ENCODE measurements at places on chromosomes 11 and 22.

- no peak for DNase-seq
These were observed 59.0 kb downstream of the UBASH3B start for GRCh38 chr11:122714484-122714883.

DNA sequence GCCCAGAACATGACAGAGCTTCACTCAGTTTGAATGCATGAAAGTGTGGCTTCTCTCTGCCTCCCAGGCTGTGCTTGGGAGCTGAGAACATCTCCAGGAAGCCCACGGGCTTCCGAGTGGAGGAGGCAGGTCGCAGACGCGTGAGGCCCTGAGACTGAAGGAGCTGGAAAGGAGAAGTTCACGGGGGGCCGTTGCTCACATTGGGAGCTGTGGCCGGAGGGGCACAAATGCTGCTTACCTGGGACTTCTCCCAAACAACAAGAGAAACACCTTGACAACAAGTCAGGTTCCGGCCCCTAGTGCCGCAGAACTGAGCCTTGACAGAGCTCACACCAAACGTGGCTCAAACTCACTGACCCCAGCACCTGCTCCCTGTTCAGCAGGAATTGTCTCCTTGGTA lies 207.0 kb downstream of the BRD1 start:
- no peak for DNase-seq

DNA sequence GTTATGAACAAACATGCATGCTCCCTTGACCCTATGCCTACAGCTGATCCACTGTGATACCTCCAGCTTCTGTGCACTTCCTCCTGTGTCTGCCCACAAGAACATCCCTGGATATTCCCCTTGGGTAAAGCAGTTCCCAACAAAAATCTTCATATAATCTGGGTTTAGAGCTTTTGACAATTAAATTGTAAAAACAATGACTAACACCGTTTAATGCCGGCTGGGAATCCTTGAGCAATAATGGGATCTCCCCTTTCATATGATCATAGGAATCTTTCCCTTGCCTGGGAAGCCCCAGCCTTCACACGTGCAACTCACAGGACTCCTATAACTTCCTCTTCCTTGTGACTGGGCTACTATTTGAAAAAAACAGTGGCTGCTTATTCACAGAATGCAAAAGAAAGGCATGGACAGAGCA lies 6.3 kb upstream of the ZC3H12C start:
- no peak for DNase-seq

- no peak for DNase-seq
These were observed 672.1 kb downstream of the TBC1D22A start for GRCh38 chr22:47434336-47435203.

DNA sequence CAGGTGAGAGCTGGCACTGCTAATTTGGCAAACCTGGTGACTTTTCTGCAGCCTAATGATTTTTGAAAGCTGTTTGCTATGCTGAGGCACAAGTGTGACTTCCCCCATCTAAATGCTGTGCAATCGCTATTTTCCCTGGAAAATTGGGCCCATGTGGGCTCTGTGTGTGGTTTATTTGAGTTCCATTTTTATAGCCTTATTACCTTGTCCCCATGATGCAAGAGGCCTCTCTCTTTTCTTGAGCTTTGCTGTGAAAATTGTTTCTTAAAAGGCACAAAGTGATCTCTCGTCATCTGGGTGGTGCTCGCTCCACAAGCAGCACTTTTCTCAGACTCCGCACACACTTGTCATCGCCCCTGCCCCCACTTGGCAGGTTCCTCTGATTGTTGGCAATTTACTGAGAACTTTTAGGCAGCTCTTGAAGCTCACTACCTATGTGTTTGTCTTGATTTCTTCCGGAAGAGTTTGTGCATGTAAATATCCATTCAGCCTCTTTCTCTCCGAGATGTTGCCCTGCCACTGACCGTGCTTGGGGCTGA lies 24.9 kb downstream of the BMAL1 start:
- DNase-seq: no peak

DNA sequence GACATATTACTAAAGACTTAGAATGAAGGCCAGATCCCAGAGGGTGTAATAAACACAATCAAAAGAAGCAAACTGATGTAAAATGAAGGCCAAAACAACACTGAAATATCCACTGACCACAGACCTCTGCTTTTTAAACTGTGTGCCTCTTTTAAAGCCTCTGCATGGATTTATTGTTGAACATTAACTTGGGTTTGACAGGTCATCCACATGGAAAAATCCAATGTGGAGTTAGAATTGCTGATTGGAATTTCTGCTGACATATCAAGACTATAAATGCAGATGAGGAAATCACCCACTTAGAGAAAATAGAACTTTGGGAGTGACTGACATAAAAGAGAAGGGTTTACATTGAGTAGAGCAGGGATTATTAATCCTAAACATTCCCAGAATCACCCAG lies 853.9 kb upstream of the RAG2 start:
- no peak for DNase-seq

DNA sequence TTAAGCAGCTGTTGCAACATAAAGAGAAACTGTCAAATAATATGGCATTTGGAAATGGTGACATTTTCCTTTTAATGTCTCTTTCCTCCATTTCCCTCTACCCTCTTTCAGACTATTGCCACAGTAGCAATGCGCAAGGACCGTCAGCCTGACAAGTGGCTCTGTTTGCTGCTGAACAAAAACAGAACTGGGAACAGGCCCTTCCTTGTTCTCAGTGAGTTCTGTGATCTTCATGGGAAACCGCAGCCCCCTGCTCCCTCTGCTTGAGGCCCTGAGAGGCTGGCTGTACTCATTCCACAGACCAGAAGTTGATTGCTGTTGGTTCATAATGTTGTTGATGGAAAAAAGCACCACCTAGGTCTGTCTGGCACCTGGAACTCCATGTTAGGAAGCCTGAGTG lies 559.7 kb downstream of the OPCML start:
- DNase-seq: no peak

DNA sequence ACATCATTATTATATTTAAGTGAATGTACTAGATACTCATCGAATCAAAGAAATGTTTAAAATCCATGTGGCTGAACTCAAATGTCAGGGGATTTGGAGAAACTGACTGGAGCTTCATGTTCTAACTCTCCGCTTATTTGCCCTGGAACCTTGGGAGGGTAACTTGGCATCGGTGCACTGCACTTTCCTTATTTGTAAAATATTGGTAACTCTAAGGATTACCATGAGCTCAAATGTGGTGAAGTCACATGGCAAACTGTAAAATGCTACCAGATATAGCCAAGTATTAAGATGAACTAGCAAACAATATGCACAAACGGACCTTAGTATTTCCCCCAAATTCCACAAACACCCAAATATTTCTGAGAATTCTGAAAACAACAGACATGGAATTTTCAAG lies 75.6 kb downstream of the ETS1 start:
- DNase-seq: no peak

DNA sequence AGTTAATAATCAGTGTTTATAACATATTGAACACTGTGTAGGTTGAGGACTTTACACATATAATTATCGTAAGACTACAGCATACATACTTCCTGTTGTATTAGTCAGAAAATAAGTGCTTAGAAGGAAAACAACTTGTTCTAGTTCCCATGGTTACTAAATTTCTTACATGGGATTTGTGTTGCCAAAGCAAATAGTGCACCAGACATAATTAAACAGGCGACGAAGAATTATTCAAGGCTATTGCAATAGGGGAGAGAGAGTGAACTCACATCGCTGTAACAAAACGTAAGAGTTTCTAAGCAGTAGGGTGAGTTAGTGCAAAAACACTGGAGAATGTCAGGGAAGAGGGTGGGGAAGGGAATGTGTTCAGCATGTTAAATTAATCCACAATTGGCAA lies 347.8 kb downstream of the CNTN5 start:
- peak; percentile 14 for DNase-seq

DNA sequence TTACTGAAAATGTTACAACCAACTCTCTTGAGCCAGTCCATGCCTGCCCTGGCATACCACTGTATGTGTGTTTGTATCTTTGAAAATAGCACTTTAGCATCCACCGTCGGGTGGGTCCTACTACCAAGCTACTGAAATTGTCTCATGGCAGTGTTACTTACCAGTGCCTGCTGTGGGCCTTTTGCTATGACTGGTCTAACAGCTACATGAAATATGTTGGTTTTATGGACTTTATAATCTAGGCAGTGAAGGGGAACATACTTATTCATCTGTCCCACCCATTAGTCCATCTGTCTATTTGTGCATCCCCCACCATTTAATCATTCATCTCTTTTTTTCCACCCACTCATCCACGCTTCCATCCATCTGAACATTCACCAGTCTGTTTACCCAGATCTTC lies 106.0 kb downstream of the NAV2 start:
- DNase-seq: no peak

DNA sequence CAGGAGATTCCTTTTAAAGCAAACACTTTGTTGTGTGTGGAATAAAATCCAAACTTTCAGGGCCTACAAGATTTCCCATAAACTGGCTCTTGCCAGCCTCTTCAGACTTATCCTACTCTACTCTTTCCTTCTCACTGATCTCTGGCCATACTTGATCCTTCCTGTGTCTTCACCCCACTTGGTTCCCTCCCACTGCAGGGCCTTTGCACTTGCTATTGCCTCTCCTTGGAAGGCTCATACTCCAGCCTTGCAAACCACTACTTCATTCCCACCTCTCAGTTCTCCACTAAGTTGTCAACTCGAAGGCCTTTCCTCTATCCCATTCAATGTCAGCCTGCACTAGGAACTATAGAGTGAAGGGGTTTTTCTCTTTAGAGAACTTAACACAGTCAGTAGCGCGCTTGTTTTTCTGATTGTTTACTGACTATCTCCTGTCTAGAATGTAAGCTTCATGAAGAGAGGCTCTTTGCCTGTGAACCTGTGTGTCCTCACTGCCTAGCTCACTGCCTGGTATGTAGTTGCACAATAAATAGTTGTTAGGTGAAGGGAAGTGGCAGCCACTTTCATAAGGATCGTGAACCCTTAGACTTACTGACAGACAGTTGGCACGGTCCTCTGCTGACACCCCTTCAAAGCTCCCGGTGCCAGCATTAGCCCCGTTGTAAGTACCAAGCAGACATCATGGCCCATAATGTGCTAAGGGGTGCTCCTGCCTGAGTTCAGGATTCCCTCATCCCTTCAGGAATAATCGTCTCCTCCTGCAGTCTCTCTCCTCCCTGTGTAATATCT lies 833 bp upstream of the ME3 start:
- DNase-seq: no peak

- DNase-seq: no peak
These were observed 87.5 kb downstream of the C11orf58 start for GRCh38 chr11:16825968-16826367.

- no peak for DNase-seq
These were observed 20.0 kb upstream of the SCARF2 start for GRCh38 chr22:20457506-20458240.

- DNase-seq: no peak
These were observed 104.8 kb downstream of the MICAL2 start for GRCh38 chr11:12215181-12215593.

DNA sequence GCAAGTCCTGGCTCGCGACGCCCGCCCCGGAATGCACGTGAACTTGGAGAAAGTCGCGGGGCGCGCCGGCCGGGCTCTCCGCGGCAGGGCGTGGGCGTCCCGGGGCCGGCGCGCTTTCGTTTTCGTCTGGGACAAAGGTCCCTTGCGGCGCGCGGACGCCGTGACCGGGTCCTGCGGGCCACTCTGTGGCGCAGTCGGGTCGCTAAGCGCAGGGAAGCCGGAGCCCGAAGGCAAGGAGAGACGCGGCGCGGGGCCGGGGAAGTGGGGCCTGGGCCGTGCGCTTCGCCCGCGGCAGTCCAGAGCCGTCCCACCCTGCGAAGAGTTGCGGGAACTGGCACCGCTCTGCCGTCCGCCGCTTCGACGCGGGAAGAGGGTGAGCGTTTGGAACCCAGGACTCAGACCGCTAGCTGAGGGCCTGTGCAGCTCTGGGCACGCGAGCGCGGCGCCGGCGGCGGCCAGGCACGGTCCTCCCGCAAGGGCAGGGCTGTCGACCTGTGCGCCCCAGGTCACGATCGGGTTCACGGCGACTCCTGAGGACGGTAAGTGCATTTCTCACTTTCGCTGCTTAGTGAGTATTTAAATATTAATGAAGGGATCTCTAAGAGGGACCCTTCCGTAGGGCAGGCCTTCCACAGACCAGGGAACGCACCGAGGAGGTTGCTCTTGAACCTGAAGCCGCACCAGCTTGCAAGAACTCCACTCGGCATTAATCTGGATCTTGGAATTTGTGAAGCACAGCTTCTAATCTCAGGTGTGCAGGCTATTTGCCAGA lies 78.0 kb upstream of the PPARA start:
- no peak for DNase-seq

DNA sequence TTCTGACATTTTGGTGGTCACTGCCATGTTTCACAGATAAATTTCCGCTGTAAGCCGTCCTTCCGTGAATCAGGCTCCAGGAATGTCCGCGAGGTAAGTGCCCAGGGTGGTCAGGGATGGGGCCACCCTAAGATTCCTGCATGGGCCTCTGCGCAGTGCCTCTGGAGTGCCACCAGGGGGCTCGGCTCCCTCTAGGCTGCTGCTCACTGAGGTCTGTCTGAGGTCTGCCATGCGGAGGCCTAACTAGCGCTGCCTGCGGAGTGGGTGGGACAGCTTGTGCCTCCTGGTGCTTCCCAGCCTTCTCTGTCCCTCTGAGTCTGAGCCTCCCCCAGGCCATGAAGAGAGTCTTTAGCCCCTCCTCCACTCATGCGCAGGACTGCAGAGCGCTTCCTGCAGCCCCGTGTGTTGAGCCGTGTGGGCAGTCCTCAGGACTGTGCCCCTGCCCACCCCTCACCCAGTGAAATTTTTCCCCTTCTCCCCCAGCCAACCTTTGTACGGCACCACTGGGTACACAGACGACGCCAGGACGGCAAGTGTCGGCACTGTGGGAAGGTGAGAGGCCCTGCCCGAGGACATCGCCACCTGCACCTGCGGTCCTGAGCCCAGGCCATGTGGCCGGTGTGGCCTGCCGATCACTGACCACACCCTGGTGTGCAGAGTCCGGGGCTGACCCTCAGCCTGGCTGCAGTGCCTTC lies 11.9 kb upstream of the MDK start:
- DNase-seq: no peak

GRCh38 chr11:89463266-89463780 lies 27.9 kb downstream of the NOX4 start:
- DNase-seq: no peak

DNA sequence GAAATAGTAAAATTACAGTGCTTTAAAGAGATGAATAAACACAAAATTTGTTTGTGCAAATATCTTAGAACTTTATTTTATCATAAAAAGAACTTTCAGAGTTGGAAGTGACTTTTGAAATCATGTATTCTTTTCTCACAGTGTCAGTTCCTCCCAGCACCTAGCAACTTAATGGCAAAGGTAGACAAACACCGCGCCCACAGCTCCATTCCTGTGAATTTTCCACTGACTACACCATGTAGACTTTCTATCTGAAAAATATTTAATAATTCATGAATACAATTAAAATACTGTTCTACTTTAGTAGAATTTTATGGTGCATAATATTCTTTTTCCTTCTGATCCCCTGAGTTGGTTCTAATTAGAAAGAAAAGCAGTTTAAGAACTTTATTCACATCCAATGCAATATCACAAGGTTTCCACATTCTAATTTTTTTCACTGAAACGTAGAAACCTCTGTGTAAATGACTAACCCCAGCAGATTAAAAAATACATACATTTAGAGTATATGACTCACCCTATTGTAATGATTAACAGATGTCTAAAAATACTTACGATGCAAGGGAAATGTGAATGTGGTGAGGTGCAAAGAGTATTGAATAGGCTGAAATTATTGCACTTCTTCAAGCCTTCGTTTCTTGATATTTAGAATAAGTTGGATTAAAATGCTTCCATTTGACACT lies 218.2 kb upstream of the CCDC179 start:
- DNase-seq: no peak

All from kidney epithelial cell (primary cell).